ENCODE measurements at places on chromosomes 1 and 21.

- no peak for DNase-seq
These were observed 658.5 kb downstream of the USP25 start for GRCh38 chr21:16388291-16388690.

- no peak for DNase-seq
These were observed 11.9 kb upstream of the CLDN8 start for GRCh38 chr21:30227633-30228404.

- no peak for DNase-seq
These were observed 58.6 kb downstream of the DDX20 start for GRCh38 chr1:111814305-111814628.

DNA sequence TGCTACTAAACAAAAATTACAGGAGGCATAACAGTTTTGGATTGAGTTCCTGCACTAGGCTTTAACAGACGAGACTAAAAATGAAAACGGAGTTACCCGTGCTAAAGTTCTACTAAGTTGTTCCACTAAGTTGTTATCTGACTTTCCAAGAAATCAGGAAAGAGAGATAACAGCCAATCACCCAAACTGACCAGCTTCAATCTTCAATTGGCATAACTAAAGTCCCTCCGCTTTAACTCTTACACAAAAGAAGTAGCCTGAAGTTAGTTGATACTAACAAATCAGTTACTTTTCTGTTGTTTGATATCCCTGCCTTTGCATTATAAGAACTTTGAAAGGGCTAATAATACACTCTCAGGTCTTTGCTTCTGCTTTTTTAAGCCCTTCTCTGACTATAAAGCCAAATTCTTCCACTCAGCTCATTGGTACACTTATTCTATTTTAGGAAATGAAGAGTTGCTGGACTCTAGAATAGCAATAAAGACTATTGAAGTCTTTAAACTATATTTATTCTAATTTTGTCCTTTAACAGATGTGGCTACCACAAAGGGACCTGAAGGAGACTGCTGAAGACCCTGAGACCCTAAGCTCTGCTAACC lies 61.3 kb downstream of the TESK2 start:
- no peak for DNase-seq

DNA sequence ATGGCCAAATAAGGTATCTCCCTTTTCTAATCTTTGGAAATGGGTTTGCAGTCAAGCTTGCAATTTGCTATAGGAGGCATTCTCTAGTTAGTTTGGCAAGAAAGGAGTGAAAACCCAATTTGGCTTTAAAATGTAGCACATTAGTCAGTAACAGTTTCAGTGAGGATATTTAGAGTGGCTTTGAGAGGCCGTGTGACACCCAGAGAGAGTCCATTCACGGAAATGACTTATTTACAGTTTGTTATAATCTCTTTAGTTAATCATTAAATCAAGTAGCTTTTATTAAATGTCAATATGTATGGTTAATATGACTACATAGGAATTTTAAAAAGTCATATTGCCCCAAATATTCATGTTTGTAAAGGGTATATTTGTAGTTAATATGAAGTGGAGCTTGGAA lies 9.6 kb downstream of the ZBTB18 start:
- DNase-seq: no peak

DNA sequence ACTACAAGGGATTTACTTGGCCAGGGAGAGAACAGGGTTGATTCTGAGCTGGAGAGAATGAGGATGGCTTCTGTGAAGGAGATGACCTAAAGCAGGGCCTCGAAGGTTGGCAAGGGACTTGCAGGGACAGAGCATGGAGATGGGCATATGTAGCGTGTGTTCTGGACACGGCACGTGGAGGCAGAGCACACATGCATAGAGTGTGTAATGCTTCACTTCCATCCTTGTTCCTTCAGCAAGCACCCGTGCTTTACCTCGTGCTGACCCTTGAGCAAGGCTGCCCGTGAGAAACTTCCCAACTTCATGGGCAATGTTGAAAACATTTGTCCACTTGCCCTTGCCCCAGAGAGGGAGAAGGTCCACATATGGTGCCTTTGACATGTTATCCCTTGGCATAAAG lies 33.1 kb downstream of the NFIA start:
- no peak for DNase-seq

DNA sequence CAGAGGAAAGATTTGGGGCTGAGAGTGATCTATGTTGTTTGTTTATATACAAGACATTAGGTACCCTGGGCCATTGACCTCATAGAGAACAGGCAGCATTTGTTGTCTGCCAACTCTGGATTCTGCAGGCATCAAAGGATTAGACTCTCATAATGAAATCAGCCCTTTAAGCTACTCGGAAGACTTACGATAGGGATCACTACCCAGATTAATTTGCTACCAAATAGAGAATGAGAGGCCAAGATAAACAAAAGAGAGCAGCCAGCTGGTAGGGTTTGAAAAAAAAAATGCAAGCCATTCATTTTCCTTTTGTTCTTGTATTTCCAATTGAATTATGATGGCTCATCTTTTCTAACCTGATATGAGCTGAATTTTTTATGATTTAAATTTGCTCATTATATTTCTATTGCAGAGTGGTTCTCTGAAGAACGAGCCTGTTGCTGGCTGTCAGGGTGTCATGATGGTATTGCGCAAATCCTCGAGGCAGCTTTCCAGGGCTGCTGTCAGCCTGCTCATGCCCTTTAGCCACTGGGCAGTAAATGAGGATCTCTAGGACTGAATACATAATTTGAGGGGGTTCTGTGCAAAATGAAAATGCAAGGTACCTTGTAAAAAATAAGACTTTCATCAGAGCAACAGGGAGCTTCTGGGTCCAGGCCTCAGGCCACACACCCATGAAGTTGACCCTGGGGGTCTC lies 116.4 kb upstream of the KCNJ15 start:
- DNase-seq: no peak

- no peak for DNase-seq
These were observed 689.6 kb downstream of the USP25 start for GRCh38 chr21:16419188-16419921.

GRCh38 chr1:109644670-109645069 lies 11.2 kb upstream of the GSTM4 start:
- no peak for DNase-seq

- no peak for DNase-seq
These were observed 180.6 kb downstream of the PLA2G4A start for GRCh38 chr1:187009320-187009719.

GRCh38 chr1:81069856-81070255 lies 730.9 kb upstream of the ADGRL2 start:
- DNase-seq: no peak

GRCh38 chr1:169530448-169530847 lies 44.7 kb upstream of the SLC19A2 start:
- no peak for DNase-seq

GRCh38 chr1:41318135-41318534 lies 43.1 kb upstream of the FOXO6 start:
- DNase-seq: no peak

GRCh38 chr1:201344206-201345080 lies 33.0 kb downstream of the TNNT2 start:
- DNase-seq: no peak

GRCh38 chr1:236185687-236186086 lies 43.3 kb downstream of the GPR137B start:
- DNase-seq: no peak

DNA sequence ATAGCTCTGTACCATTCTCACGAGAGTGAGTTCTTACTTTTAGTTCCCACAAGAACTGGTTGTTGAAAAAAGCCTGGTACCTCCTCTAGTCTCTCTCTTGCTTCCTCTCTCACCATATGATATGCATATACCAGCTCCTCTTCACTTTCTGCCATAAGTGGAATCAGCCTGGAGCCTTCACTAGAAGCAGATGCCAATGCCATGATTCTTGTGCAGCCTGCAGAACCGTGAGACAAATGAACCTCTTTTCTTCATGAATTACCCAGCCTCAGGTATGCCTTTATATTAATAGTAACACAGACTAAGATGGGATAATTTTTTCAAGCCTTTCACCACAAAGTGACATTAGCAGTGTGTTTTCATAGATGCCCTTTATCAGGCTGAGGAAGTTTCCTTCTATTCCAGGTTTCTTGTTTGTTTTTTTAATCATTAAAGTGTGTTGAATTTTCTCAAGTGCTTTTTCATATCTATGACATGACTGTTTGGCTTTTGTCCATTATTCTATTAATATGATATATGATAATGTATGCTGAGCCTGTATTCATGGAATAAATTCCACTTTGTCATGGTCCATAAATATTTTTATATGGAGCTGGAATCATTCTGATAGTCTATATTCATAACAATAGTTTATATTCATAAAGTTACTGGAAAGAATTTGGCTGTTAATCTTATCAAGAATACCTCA lies 40.7 kb upstream of the C1orf185 start:
- DNase-seq: no peak

Measured in stimulated activated CD4-positive, alpha-beta T cell treated with anti-CD3 and anti-CD28 coated beads, TNF-alpha, amount 100 ng/mL, for 1 hour (primary cell).